ENCODE measurements at places on chromosomes 5 and 9.

DNA sequence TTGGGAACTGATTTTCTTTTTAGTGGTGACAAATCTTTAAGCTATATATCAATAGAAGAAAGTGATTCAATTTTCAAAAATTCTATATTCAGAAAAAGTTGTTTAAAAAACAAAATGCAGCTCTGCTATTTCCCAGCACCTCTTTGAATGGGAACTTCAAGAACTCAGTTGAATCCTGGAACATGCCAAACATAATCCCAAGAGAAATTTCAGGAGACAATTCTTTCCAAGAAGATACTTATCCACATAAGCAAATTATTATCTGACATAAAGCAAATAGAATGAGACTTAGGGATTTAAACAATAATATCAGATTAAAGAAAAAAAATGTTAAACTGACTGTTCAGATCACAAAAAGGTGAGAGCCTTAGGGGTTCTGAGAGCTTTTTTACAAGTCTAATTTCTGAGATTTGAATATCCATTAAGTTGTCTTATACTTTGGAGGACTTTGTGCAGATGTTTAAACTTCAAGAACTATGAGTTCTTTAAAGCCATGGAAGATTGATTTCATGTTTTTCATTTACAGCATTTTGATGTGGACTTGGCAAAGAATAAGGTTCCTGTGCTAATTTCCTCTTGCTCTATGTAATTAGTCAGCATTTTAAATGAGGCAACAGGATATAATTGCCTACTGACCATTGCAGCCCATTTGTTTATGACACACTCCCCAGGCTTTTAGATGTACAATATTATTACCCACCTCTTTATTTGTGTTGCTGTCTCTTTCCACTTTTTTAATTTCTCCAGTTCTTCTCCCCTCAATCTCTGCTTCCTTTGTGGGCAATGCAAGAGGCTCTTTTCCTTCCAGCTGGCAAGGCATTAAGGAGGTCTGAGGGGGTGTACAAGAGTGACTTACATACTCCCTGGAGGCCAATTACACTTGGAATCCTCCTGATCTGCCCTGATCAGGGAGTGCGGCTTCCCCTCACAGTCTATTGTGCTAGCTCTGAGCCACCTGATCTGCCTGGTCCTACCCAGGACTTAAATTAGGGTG lies 419.1 kb downstream of the NR2F1-AS1 start:
- DNase-seq: no peak

DNA sequence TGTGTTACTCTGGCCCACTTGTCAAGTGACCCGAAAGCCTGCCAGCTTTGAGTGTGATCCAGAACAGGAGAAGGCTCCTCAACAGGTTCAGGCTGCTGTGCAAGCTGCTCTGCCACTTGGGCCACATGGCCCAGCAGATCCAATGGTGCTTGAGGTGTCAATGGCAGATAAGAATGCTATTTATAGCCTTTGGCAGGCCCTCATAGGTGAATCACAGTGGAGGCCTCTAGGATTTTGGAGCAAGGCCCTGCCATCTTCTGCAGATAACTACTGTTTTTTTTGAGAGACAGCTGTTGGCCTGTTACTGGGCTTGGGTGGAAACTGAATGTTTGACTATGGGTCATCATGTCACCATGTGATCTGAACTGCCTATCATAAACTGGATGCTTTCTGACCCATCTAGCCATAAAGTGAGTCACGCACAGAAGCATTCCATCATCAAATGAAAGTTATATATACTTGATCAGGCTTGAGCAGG lies 180.8 kb downstream of the CARTPT start:
- no peak for DNase-seq

DNA sequence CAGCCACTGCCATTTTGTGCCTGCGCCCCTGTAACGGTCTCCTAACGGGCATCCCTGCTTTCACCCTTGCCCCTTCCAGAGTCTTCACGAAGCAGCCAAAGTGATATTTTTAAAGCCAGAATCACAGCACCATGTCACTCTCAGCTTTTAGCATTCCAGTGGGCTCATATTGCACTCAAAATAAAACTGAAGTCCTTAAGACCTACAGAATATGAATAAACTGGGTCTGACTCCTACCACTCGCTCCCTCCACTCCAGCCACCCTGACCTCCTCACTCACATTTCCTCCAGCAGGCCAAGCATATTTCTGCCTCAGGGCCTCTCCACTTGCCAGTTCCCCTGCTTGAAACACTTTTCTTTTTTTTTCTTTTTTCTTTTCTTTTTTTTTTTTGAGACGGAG lies 2.4 kb upstream of the PDLIM7 start:
- DNase-seq: no peak

- DNase-seq: no peak
Measured at GRCh38 chr5:53343187-53343586, 137.2 kb upstream of the FST start.

GRCh38 chr5:55222092-55222984 lies 4.8 kb downstream of the MCIDAS start:
- no peak for DNase-seq

DNA sequence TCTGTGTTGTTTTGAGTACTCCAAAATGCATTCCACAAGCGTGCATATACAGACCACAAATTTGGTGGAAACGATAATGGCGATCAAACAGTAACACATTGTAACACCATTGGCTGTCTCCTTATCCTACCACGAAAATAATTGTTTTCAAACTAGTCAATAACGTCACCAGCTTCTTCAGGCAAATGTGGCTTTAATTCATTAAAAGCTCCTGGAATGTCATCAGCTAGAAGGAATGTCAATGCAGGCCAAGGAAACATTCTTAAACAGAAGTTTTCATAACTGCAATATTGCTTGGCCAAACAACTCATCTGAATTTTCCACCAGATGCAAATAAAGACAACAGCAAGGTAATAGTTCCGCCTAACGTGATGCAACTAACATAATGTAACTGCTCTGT lies 71.6 kb upstream of the XPA start:
- DNase-seq: no peak

- DNase-seq: no peak
Measured at GRCh38 chr5:32083981-32084430, 90.1 kb downstream of the GOLPH3 start.

DNA sequence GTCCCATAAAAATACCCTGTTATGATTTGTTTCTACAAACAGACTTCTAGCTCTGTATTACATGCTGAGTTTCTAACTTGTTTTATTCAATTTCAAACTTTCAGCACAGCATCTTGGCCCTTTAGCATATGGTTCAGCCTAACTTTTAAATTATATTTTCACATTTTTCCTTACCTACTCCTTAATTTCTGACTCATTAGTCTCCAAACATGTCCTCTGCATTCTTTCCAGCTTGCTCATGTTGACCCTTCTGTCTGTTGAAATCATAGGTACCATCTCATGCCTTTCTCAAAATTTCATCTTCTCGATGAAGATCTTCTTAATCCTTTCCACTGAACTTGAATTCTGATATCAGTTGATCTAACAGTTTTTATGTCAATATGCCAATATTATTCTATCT lies 200.9 kb upstream of the RIOK2 start:
- no peak for DNase-seq

- DNase-seq: no peak
Measured at GRCh38 chr9:132978112-132978450, 413 bp upstream of the GFI1B start.

- no peak for DNase-seq
Measured at GRCh38 chr9:116099821-116100220, 53.8 kb upstream of the PAPPA start.

DNA sequence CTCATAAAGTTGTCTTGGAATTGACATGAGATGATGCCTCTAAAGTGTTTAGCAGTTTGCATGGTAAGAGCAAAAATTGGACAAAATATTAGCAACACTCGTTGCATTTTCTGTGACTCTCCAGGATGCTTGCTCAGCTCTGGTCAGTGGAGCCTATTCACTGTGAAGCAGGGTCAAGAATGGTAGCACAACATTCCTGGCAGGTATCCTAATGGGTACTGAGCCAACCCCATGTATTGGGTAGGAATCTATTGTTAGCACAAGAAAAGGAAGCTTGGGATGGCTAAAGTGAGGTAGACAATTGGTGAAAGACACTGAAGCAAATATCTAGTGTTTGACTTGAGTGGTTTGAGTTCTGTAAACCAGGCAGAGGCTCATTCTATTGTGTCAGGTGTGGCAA lies 10.4 kb upstream of the ACTBL2 start:
- DNase-seq: no peak

DNA sequence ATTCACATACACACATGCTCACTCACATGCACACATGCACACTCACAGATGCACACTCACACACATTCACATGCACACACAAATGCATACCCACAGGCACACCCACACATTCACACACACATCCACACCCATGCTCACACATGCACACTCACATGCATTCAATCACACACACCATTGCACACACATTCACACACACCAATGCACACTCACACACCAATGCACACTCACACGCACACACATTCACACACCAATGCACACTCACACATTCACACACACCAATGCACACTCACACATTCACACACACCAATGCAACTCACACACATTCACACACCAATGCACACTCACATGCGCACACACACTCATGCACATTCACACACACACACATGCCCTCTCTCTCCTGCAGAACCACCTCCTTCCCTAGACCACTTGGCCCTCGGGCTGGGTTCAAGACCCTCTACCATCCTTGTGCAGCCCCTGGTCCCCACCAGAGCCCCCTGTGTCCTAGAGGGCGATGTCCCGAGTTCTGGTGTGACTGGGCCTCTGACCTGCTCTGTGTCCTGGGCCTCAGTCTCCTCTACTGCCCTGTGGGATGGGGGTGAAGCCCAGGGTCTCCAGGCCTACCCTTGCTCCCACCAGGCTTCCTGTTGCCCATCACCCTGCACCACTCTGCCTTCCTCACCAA lies 139.0 kb downstream of the OLFM1 start:
- no peak for DNase-seq

DNA sequence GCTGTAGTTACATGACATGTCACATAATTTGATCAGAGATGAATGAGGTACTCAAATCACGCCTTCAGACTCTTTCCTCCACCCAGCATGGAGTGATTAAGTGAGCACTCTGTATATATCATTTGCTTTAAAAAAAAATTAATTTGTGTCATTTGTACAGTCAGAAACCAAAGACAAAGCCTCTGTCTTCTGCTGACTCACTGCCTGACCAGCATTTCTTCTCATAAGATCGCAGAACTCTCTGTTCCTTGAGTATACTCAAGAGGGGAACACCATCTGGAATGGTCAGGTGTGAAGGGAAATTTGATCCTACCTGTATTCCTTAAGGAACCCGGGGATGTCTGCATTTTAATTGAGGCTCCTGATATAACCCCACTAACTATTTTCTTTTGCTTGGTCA lies 254.4 kb downstream of the FAM114A2 start:
- DNase-seq: no peak

GRCh38 chr9:89497257-89497963 lies 503 bp downstream of the SEMA4D start:
- no peak for DNase-seq

DNA sequence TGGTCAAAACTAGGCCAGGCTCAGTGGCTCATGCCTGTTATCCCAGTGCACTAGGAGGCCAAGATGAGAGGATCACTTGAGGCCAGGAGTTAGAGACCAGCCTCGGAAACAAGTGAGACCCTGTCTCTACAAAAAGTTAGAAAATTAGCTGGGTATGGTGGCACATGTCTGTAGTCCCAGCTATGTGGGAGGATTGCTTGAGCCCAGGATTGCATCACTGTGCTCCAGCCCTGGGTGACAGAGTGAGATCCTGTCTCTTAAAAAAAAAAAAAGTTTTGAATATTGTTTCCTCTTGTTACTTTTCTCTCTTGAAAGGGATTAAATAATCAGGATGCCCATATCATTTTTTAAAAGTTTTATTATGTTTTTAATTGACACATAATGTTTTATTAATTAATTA lies 7.6 kb downstream of the ARHGEF37 start:
- DNase-seq: no peak

DNA sequence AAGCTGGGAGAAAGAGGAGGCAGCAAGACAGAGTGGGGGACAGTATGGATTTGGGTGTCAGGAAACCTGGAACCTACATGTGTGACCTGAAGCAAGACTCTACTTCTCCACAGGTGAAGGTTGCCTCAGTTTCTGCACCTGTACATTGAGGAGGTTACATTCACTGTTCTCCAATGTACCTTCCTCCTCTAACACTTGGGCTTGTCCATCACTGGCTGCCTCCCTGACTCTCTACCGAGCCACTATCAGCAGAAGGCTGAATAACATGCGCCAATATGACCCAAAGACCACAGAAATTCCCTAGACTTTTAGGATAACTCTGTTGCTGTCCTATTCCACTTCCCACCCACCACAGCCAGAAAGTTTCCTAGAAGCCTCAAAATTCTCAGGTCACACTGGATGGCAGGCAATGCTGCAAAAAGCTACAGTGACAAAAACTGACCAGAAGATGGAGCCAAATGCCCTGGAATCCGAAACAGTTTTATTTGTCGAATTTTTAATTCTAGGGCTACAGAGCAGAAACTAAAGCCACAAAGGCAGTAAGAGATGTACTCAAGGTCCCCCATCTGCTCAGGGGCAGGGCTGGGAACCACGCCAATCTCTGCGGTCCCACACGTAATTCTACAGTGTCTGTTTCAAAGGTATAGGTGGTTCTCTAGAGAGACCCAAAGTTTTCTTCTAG lies 64.4 kb downstream of the FAM114A2 start:
- peak; percentile 2 for DNase-seq
